ENCODE measurements at places on chromosomes 4 and X.

DNA sequence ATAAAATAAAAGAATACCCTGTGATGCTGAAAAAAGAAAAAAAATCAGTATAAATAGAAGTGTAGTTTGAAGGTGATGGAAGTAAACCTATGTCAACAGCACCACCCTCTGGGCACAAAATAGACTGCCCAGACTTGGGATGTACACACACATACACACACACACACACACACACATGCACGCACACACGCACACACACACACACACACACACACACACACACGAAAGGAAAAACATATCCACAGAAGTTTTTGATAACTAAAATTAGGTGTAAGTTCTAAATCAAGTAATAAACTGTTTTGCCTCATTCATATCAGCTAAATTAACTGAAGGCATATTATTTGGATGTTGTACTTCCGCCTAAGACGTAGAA is 40.5 kb downstream of the ANXA5 start:
- DNase-seq, result no peak

DNA sequence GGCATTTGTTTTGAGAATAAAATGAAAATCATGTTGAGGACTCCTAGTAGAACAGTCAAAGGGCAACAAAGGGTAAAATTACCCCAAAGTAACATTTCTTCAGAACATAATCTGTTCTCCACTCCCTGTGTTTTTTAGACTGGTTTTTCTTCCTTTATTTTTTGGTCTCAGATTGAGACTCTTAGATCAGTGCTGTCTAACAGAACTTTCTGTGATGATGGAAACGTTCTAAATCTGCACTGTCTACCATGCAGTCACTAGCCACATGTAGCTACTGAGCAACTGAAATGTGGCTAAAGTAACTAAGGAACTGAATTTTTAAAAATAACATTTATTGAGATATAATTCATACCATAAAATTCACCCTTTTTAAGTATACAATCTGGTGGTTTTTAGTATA is 19.8 kb downstream of the CASK start:
- DNase-seq, result no peak

GRCh38 chr4:14701896-14702295 is 300.4 kb upstream of the CPEB2 start:
- DNase-seq, result no peak

GRCh38 chr4:145709843-145710242 is 29.9 kb downstream of the C4orf51 start:
- no peak for DNase-seq

DNA sequence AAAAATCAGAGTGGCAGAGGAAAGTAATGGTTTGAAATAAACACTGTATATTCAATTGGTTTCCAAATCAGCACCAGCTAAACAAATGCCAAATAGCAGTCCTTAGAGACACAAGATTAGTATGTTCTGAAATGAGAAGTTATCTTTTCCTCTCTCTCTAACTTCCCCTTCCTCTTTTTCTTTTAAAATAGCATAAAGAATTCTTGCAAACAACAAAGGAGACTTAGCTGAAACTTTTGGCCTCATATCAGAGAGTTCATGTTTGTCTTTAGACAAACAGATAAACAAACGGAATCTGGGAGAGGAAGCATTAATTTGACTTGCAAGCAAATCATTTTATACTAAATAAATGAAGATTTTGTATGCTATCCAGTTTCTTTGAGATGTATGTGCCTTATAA is 399.0 kb downstream of the GBA3 start:
- DNase-seq, result no peak

DNA sequence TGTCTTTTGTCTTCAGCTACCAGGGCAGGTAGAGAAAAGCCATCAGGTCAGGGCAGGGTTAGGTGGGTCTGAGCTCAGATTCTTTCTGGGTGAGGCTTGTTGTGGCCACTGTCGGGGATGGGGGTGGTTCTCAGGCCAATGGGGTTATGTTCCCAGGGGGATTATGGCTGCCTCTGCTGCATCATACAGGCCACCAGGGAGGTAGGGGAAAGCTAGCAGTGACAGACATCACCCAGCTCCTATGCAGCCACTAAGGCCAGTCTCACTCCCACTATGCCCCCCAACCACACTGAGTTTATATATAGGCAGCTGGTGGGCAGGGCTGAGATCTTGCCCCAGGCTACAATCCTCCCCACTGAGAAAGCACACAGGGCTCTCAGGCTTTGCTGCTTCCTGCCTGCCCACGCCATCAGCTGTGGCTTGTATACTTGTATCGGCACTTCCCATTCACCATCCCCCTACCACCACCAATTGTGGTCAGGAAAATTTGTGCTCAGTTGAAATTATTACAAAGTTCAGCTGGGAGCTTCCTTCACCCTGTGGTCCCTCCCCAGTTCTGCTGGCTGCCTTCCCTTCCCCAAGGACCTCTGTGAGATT is 72.6 kb upstream of the PTPN13 start:
- DNase-seq, result no peak

GRCh38 chr4:121655320-121656268 is 41.2 kb downstream of the ANXA5 start:
- DNase-seq, result no peak

- DNase-seq, result no peak
Observed at GRCh38 chr4:173509036-173510001, 20.7 kb downstream of the HAND2 start.

DNA sequence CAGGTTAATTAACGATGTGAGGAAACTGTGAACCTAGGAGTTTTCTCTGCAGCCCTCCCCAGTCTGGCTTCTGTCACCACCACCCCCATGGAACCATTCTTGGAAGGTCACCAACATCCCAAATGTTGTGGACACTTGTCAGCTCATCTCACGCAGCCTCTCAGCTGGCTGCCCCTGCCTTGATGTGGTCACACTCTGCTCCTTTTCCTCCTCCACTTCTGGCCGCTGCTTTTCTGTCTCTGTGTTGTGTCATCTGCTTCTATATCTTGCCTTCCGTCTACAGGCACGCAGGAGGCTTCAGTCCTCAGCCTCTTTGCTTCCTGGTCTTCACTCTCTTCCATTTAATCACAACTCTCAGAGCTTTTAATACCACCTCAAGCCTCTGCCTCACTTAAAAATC is 371.5 kb upstream of the SLIT2 start:
- DNase-seq, result no peak

- DNase-seq, result no peak
Observed at GRCh38 chrX:129798456-129798855, 18.7 kb downstream of the SASH3 start.

Measured in iPS DF 19.7 (cell line).